ENCODE measurements at places on chromosomes 1 and 21.

DNA sequence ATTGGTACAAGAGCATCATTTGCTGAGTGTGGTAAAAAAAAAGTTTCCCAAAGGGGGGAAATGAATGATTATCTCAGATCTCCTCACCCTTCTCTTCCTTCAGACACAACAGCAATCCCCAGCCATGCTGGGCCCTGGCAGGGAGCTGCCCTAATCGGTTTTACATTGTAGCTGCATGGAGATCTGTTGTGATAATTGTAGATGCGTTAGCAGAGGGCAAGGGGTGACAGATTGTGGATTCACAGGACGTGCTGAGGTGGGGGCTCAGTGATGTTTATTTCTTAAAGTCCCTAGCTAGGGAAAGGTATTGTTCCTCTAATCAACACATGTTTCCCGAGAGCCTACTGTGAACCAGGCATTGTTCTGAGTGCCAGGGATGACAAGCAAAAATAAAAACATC, 304.1 kb downstream of the PBX1 start:
- DNase-seq, result no peak

- no peak for DNase-seq
Observed at GRCh38 chr1:93905734-93906133, 3.5 kb downstream of the GCLM start.

- no peak for DNase-seq
Observed at GRCh38 chr1:184771190-184771691, 16.6 kb upstream of the EDEM3 start.

DNA sequence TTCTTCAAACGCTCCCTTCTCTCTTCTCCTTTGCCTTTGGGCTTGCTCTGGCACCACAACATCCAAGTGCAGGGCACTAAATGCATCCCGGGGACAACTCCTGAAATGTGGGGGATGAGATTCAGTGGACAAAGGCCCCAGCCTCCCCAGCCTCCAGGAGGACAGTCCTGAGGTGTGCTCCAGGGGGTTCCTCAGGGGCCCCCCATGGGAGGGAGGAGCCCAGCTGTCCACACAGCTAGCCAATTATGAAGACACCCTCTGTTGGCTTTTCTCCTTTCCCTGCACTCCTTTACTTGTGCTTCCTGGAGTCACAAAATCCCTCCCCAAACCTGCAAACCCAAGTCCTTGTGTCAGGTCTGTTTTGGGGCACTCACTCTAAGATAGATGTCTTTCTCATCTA, 735.4 kb downstream of the PTPRU start:
- DNase-seq, result no peak

DNA sequence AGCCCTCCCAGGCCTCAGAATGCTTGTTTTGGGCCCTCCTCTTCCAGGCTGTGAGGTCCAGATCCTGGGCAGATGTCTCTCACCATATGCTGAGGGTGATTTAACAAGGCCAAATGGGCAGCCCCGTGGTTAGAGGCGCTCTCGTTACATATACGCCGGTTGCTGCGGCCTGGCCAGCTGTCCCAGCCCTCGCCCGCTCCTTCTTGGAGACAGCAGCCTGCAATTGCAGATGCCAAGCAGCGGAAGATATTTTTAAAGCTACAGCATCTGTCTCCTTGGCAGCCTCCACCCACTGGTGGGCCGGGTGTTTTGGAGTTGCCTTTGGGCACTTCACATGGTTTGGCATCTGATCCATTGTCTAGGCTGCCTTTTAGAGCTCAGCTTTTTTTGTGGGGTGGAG, 178.8 kb upstream of the NFIA start:
- peak; percentile 21 for DNase-seq

DNA sequence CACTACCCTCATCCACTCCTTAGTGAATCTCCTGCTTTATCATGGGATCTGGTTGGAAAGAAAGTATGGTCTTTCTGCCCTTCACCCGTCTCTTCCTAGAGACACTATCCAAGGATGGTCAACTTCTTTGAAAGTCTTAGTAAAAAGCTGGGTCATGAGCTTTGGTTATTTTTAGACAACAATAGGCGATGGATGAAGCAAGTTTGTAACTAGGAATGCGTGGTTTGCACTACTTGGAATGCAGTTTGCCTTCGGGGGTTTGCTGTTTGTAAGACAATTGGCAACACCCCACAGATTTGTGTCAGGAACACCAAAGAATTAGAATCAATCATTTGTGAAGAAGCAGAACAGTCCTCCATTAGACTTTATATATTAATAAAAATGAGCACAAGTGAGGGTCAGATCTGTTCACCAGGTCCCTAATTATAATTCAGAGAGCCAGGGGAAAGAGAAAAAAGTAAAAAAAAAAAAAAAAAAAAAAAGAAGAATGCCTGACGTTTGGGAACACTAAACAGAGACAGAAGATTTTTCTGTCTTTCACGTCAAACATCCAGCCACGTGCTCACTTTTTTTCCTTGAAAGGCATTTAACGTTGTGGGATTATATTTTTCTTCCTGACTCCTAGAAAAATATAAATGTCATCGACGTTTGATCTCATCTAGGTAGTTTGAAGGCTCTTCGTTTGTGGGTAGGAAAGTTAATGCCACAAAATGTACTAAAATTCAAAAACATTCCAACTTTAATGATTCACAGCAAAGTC, 60.7 kb upstream of the BTG3 start:
- no peak for DNase-seq

DNA sequence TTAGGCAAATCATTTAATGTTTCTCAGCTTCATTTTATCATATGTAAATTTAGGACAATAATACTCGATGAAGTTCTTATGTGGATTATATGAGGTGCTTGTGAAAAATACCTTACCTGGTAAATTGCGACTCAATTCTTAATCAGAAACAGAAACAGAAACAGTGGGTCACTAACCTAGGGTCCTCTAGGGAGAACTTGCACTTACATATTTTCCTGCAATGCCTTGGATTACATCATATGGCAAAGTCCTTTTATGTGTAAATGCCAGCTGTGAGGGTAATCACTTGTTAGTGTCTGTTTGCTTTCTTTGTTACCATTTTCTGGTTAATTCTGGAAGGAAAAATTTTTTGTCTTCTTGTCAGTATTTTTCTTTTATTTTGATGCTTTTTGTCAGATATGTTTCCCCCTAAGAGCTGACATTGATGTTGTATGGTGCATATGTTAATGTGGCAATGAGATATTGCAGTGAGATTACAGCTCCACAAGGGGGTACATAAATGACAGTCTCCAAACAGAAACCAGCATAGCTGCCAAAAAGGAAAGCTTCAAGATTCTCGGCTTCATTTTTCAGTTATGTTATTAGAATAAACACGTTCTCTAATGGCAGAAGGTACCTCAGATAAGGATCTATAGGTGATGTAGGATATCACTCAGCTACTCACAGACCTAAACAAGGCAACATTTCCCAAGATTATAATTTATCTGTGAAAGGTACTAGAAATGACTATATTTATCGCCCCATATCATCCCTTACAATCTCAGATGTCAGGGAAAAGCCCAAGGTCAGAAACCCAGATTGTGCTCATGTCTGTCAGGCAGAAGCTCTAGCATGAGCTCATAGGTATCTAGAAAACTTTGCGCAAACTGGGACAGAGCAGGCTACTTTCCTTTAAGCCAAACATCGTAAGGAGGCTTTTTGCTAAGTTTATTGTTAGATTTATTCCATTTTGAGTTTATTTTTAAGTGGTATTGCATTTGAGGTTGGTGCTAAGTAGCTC, 119.9 kb downstream of the FASLG start:
- no peak for DNase-seq

GRCh38 chr1:150966011-150966410, 8.6 kb downstream of the CERS2 start:
- no peak for DNase-seq

GRCh38 chr1:155113450-155113980, 14.2 kb upstream of the EFNA1 start:
- peak; percentile 35 for DNase-seq

DNA sequence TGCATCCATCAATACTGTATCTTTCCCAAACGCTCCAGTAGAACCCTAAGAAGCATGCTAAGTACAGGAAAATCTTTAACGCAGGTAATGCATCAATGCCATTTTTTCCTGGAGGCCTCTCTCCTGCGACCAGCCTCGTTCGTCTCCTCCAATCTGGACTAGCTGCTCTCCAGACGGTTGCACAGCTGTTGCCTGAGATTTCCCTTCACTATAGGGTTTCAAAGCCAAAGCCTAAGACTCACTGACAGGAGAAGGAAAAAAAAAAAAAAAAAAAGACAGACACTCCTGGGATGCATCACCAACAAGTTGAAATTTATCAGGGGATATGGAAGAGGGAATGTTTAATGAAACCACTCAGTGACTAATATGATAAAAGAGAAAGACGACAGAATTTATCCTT, 93.0 kb downstream of the APP start:
- DNase-seq, result no peak

- DNase-seq, result no peak
Observed at GRCh38 chr1:84603223-84603622, 29.0 kb upstream of the CTBS start.

DNA sequence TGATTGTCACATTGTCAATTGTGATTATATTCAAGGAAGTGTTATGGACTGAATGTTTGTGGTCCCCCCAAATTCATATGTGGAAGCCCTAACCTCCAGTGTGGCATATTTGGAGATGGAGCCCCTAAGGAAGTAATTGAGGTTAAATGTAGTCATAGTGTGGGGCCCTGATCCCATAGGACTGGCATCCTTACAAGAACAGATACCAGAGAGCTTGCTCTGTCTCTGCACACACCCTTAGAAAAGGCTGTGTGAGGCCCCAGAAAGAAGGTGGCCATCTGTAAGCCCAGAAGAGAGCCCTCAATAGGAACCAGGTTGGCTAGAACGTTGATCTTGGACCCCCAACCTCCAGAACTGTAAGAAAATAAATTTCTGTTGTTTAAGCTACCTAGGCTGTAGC, 28.1 kb downstream of the VANGL1 start:
- no peak for DNase-seq

DNA sequence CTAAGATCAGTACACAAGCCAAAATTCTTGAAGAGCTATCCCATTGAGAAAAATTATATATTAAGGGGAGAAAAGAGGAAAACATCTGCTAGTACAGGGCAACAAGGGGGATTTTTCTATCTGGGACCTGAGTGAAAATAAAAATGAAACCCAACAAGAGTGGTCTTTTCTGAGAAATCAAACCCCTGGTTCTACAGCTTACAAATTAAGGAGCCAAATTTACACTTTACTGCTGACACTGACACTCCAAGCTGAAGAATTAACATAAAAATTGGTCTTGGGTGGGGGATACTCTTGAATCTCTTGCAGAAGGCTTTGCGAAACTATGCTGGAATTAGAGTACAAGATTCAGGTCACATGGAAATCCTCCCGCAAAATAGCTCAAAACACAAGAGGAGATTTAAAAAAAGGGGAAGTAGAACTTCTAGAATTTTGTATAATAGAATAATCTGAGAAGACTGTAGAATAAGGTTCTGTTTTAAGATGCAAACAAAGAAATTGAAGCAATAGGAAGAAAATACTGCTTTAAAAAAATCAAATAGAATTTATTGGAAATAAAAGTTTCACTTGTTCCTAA, 32.1 kb upstream of the HSPA13 start:
- DNase-seq, result no peak

- no peak for DNase-seq
Observed at GRCh38 chr1:117608115-117608615, 2.3 kb downstream of the TENT5C start.

DNA sequence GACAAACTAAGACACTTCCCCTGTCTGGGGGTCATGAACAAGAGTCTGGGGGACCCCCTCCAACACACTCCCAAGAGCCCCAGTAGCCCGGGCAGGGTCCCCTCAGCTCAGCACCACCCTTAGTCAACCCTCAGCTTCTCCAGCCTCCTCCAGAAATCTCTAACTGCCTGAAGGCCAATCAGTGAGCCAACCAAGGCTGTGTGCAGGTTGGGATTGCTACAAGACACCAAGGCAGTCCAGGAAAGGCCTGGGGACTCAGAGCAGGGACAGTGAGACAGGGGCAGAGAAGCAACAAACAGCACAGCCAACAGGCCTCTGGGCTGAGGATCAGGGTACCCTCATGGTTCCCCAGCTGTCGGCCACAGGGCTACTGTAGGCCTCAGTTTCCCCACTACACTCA, 13.3 kb downstream of the SMIM12 start:
- DNase-seq, result no peak

DNA sequence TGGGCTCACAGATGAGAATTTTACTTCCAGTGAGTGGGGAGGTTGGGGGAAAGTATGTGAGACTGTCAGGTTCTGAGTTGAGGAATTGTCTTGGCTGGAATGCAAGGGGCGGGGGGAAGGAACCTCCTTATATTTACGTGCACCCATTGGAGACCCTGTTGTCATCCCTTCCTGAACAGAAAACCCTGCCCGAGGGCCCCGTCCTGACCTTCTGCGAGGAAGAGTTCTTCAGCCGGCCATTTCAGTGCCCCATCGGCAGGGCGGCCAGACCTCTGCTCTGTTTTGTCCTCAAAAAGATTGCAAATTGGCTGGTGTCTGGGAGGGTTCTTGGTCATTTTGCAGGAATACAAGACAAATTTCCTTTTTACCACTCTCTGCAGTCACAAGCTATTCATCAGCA, 7.1 kb downstream of the KIF26B start:
- DNase-seq, result no peak

- no peak for DNase-seq
Observed at GRCh38 chr1:61204528-61204927, 122.2 kb downstream of the NFIA start.

DNA sequence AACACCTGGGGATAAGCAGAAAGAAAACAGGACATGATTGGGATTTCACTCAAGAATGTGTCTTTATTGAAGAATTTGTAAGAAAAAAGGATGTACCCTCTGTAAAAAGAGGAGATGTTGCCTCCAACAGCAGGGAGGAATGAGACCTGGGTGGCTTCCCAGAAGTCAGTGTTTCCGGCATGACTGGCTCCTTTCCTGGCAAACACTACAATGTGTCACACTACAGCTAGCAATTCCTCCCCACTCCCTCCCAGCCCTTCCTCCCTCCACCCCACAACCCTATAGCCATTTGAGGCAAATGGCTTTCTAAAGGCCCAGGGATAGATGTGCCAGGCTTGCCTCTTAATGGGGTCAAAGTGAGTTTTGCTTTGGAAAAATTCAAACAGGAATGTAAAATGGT, 11.5 kb upstream of the COL8A2 start:
- no peak for DNase-seq

GRCh38 chr1:151134991-151135390, 11.4 kb downstream of the SEMA6C start:
- no peak for DNase-seq

DNA sequence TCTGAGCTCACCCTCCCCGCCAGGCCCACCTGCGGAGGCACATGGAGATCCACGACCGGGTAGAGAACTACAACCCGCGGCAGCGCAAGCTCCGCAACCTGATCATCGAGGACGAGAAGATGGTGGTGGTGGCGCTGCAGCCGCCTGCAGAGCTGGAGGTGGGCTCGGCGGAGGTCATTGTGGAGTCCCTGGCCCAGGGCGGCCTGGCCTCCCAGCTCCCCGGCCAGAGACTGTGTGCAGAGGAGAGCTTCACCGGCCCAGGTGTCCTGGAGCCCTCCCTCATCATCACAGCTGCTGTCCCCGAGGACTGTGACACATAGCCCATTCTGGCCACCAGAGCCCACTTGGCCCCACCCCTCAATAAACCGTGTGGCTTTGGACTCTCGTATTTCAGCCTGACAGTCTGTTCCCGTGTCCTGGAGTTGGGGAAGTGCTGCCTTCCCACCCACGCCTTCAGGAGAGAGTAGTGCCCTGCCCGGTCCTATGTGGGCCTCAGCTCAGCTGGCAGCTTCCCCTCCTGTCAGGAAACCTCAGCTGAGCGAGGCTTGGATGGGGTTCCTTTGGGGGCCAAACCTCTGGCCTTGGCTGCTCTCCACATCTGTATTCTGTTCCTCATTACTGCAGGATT, 9.2 kb downstream of the ZBTB48 start:
- DNase-seq, result no peak
